ENCODE measurements at places on chromosomes 11 and 22. TPM values are rescaled to one million over a fixed set of nuclear protein-coding genes. Genes with fewer than 3 reads are reported as not detected.

MEI1 gene
- 37.3 TPM for total RNA-seq

TUBGCP6 gene
- total RNA-seq = 72.0 TPM

ALG9 gene
- total RNA-seq = 23.2 TPM

CYP2D6 gene
- 2.5 TPM for total RNA-seq

FUT4 gene
- 5.8 TPM for total RNA-seq

AGBL2 gene
- total RNA-seq = 5.6 TPM

MUC2 gene
- not detected for total RNA-seq

ABCG4 gene
- not detected for total RNA-seq

APLNR gene
- not detected for total RNA-seq

FBLN1 gene
- not detected for total RNA-seq

ANGPTL5 gene
- not detected for total RNA-seq

RFPL3 gene
- not detected for total RNA-seq

VEGFB gene
- 54.8 TPM for total RNA-seq

CCDC15 gene
- total RNA-seq = 9.4 TPM

ALDH3B1 gene
- not detected for total RNA-seq

TTC36 gene
- 0.66 TPM for total RNA-seq

SHISA8 gene
- total RNA-seq = 0.70 TPM

HBB gene
- not detected for total RNA-seq

CRYBB1 gene
- 0.38 TPM for total RNA-seq

AQP11 gene
- total RNA-seq = 0.82 TPM

FAM83F gene
- not detected for total RNA-seq

CXCR5 gene
- total RNA-seq = 0.30 TPM

Measured in activated CD8-positive, alpha-beta memory T cell treated with anti-CD3 and anti-CD28 coated beads, Interleukin-2, amount 10 ng/mL, durations not matched to agents 7 days and 5 days (primary cell).